ENCODE measurements at places on chromosomes 7 and 10. TPM values are rescaled to one million over a fixed set of nuclear protein-coding genes. Genes with fewer than 3 reads are reported as not detected.

MOSPD3 gene
- 7.7 TPM for total RNA-seq

ST8SIA6 gene
- total RNA-seq: 7.6 TPM

FAM24B gene
- 4.4 TPM for total RNA-seq

- no peak for DNase-seq
Measured at GRCh38 chr7:150388709-150389531, 9.8 kb downstream of the ZNF775 start.

- no peak for DNase-seq
Measured at GRCh38 chr10:131822013-131822691, 78.7 kb upstream of the PPP2R2D start.

DNA sequence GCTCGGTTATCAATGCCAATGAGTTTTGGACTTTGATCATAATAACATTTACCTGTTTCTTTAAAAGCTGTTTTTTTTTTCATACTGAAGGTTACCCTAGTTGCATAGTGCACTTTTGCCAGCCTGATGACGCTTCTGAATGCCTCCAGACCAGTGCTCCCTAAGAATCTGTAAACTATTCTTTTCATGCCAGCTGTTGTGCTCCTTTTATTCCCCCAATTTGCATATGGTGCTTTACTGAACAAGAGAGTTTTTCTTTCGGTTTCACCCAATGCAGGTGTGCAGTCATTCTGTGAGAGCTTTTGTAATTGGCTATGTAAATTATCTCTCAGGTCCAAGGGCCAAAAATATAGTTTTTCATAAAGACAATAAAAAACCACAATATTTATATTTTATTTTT lies 48.1 kb upstream of the GLCCI1 start:
- no peak for DNase-seq

DNA sequence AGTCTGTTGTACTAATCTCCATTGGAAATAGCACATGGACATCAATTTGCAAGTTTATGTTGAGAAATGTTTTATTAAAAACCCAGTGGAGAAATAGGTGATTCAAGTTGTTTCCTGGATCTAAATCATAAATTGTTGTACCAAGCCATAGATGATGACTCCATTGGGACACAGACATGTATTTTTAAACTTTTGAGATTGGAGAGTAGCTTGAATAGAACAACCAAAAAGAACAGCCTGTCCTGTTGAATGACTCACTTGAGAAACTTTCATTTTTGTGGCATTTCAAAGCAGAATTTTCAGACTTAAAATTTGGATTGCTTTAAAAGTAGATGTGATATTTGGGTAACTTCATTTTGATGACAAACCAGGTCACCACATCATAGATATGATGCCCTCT lies 197.5 kb downstream of the GPAM start:
- DNase-seq: no peak

GRCh38 chr10:131618587-131619267 lies 282.1 kb upstream of the PPP2R2D start:
- DNase-seq: no peak
